Stimulated activated CD4-positive, alpha-beta T cell treated with anti-CD3 and anti-CD28 coated beads, TNF-alpha, amount 100 ng/mL, for 1 hour (primary cell): ENCODE measurements at places on chromosomes 3 and 15.

GRCh38 chr15:92637626-92638025, 17.9 kb downstream of the FAM174B start:
- DNase-seq = no peak

DNA sequence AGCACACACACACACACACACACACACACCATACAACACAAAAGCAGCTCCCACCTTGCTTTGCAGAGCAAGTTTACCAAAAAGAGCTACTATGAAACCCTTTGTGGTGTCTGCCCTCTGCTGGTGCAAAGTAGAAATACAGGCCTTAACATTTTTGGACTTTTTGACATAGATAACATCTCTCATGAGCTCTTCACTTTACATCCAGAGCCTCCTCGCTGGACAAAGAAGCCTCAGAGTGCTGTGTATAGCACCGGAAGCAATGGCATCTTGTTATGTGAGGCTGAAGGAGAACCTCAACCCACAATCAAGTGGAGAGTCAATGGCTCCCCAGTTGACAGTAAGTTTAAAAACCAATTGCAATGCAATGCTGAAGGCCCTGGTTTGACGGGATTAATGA, 157.9 kb downstream of the CHL1 start:
- DNase-seq = no peak

DNA sequence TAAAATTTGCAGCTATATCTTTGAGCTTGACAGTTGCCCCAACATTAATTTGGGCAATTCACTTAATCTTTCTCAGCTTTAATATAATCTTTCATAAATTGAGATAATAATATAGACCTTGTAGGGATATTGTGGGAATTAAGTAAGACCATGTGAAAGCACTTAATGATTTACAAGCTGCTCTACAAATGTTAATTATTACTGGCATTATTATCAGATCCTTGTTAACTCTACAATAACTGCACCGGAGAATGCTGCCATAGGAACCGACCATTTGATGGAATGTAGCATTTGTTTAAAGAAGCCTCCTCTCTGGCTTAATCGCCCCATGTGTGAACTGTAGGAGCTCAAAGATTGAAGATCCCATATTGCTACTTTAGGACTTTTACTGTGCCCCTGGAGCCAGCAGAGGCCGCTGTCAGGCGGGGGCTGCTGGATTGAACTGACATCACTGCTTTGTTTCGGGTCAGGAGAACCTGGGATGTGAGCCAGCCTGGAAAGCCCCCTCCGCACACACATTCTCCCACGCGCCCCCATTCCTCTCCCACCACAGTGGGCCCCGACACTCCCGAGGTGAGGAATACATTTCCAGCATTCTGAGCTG, 154.2 kb upstream of the TNIK start:
- DNase-seq = no peak

GRCh38 chr15:98519767-98520550, 128.4 kb upstream of the IGF1R start:
- no peak for DNase-seq

- DNase-seq = no peak
These were observed 438.4 kb downstream of the OCA2 start for GRCh38 chr15:27660676-27661075.

DNA sequence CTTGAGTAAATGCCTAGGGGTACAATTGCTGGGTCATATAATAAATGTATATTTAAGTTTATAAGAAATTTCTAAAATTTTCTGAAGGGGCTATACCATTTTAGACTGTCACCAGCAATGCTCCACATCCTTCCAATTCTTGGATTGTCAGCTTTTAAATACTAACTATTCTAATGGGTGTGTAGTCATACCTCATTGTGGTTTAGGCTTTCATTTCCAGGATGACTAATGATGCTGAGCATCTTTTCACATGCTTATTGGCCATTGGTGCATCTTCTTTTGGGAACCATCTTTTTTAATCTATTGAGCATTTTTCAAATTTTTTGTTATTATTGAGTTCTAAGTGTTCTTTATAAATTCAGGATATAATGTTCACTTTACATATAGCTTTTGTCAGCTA, 52.5 kb upstream of the CORO2B start:
- no peak for DNase-seq

DNA sequence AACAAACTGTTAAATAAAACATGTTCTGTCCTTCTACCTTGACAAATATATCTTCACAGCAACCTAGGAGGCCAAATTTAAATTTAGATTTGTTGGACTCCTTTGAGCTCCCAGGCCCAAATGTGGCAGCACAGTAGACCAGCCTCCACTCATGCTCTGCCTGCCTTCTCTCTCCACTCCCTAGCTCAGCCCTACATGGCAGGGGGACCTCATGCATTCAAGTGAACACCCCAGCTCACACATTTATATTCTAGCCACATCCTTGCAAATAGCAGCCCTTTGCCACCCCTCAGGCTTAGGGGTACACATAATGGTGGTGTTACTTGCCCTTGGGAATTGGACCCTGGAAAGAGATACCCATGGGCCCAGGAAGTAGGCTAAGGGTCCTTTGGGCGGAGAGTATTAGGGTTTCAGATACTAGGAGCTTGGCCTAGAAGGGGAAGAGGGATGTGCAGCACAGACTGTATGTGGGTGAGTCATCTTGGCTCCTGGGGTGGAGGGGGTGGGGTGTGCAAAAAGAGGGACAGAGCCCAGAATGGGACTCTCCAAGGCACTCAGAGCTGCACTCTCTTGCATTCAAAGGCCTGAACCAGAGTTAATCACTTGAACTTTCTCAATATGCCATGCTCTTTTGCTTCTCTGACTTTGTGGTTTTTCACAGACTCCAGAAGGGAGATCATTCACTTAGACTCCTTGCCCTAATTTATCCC, 268.4 kb upstream of the ROPN1 start:
- DNase-seq = no peak

- DNase-seq = peak; percentile 33
These were observed 70.5 kb upstream of the ATP10A start for GRCh38 chr15:25933456-25934158.

GRCh38 chr15:70772402-70772801, 9.0 kb upstream of the UACA start:
- DNase-seq = no peak

GRCh38 chr3:13587442-13587841, 38.5 kb downstream of the FBLN2 start:
- no peak for DNase-seq

DNA sequence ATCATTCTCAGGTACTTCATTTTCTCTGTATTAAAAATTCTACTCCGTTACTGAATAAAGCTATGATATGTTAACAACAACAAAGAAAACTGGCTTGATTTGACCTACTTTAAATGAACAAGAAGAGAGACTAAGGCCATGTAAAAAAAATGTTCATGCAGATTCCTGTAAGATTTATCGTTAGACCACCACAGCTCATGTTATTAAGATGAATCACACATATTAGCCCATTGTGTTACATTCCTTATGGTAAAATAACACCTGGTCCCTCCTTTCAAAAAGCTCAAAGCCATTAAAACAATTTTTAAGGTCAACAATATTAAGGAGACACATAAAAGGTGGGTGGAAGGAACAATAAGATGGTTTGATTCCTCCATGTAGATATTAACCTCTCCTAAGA, 6.3 kb downstream of the THOC7 start:
- DNase-seq = no peak

DNA sequence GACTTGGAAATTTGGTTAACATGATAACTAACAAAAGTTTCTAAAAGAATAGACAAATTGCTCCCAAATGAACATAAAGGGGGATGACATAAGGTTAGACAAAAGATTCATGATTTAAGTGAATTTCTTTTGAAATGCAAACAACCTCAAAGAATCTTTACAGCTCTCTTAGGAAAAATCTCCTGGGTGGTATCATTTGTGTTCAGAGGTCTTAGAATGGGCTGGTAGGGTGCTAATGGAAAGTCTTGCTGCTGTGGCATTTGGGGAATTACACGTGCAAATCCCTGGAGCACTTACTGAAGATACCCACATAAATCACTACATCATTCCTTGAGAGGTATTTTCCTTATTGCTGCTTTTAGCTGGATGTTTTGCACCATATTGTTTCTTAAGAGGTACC, 14.4 kb upstream of the ROBO2 start:
- DNase-seq = no peak

DNA sequence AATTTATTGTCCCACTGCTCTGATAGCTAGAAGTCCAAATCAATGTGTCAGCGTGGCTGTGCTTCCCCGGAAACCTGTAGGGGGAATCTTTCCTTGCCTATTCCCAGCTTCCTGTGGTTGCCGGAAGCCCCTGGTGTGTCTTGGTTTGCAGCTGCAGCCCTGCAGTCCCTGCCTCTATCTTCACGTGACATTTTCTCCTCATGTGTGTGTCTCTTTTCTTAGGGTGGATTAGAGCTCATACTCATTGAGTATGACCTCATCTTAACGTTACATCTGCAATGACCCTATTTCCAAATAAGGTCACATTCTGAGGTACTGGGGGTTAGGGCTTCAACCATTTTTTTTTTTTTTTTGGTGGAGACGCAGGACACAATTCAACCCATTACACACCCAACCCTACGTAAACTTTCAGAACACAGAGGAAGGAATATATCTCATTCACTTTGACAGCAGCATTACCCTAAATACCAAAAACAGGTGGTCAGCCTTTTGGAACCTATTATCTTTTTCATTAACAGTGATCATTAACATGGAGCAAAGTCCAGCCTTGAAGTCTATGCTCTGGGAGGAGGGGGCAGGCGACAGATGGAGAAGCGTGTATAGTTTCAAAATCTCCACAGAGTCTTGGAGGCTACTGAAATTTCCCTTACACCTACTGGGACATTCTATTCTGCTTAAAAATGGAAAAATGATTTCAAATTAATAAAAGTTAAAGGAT, 88.6 kb downstream of the RYK start:
- no peak for DNase-seq

GRCh38 chr15:68464448-68465090, 32.6 kb upstream of the ITGA11 start:
- no peak for DNase-seq

- no peak for DNase-seq
These were observed 279.2 kb upstream of the TBL1XR1 start for GRCh38 chr3:177476495-177476894.

- DNase-seq = no peak
These were observed 26.8 kb upstream of the OCA2 start for GRCh38 chr15:28125673-28126651.

DNA sequence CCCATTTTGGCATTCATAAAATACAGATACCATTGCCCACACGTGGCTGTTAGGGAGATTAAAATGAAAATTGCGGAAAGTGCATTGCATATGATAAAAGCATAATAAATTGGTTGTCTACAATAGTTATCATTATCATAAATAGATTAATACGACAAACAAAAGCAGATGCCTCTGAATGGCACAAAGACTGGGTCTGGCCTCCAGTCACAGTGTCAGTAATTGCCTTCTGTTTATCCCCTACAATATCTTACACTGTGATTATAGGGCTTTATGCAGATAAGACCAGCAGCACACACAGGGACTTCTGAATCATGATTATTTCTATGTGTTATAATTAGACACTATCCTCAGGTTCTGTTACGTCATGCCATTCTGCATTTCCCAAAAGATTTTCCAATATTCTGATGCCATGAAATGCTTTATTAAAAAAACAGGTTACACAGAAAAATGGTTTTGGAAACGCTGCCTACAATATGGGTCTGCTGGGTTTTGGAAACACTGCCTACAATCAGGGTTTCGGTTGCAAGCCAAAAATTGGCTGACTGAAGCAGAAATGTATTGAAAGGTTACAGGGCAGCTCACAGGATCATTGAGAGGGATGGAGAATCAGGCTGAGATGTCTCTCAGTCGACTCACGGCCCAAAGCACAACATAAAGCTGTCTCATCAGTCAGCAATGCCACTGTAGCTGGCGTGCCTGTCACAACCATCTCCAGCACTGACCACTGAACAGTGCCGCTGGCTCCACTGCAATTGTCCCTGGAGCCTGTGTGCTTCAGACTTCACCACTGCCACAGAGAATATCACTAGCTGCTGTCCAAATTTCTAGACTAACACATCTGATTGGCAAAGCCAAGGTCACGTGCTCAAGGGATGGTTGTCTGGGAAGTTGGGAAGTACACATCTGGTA, 248.1 kb downstream of the ERC2 start:
- DNase-seq = no peak

DNA sequence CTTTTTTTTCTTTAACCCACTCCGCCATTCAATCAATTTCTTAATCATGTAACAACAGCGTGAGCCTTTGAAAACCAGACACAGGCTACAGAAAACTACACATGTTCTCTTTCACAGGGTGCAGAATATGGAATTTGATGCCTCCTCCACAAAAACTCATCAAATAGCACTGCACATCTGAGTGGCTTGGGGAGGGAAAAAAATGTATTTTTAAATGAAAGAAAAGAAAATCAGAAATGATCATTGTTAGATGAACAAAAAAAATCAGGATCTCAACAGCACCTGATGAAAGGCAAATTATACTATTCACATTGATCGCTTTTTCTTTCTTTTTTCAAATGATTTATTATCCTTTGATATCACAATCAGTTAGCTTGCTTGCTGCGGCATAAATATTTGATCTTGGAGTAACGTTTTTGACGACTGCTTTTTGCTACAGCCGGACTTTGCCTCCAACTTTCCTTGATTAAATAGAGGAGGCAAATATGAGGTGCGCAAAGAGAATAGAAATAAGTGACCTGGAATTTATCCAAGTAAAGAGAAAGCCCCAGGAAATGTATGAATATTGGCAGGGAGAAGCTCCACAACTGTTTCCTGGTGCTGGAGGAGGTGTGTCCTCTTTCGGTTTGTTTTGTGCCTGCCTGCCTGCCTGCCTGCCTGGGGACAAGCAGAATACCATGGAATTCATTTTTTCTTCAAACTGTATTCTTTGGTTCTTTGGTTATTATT, 63.1 kb downstream of the EDEM1 start:
- DNase-seq = no peak

DNA sequence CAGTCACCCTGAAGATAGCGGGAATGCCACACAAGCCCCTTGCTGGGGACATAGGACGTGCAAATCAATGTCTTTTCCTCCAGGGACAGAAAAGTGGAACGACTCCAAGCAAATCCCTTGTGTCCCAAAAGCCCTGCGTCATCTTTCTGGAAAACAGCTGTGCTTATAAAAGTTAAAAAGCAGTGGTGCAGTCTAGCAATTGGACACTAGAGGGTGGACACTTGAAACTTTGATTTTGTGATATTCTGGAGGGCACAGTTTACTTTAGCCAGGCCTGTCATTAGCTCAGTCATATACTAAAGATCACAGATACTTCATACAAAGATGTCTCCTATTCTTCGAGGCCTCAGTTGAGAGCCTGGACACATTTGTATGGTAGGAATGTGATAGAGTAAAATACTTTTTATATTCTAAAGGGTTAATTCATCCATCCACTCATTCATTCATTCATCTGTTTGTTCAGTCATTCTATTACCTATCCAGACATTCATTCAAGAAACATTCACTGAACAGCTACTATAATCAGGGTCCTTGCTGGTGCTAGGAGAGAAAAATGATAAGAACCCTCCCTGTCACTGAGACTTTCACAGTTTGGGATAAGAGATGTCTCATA, 63.8 kb upstream of the ANKRD34C start:
- no peak for DNase-seq

GRCh38 chr15:57156210-57156884, 220.0 kb upstream of the CGNL1 start:
- DNase-seq = no peak
